NCI-H1092 (cell line): ENCODE measurements at places on chromosomes 11 and 22.

- peak; percentile 31 for DNase-seq
Measured at GRCh38 chr11:116452461-116452860, 320.3 kb downstream of the BUD13 start.

GRCh38 chr22:39475902-39476301 is 19.1 kb downstream of the MGAT3 start:
- DNase-seq, result no peak

GRCh38 chr11:95371153-95371552 is 140.2 kb upstream of the SESN3 start:
- no peak for DNase-seq

- DNase-seq, result no peak
Measured at GRCh38 chr22:38109371-38110001, 998 bp downstream of the BAIAP2L2 start.

DNA sequence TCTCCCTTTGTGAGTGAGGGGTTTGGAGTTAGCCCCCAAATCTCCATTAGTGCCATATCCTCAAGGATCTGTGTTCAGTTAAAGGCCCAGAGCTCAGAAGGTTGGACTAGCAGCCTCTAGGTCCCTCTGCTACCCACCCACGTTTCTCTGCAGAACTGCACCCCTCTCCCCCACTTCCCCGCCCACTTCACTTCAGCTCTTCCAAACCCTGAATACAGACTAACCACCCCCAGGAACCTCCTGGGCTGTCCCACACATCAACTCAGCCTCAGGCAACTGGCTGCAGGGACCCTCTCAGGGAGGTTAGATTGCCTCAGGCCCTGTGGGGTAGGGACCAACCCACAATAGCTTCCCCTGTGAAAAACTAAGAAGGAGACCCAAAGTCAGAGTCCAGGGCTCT is 840 bp downstream of the VPREB3 start:
- no peak for DNase-seq
